Thoracic aorta (tissue), 2 donors: ENCODE measurements at places on chromosomes 7 and 10. TPM values are rescaled to one million over a fixed set of nuclear protein-coding genes. Genes with fewer than 3 reads are reported as not detected.

- no peaks in the 10 kb centered on the region for H3K27me3 ChIP-seq
- H3K4me1 ChIP-seq = peaks cover 28% of the 10 kb centered on the region
- DNase-seq = no peak
- no peaks in the 10 kb centered on the region for H3K36me3 ChIP-seq
- H3K27ac ChIP-seq = no peak overlapping the region
Observed at GRCh38 chr10:102945962-102946361, 27.9 kb downstream of the CNNM2 start.

GRCh38 chr7:24732646-24733413, 24.4 kb downstream of the GSDME start:
- DNase-seq = no peak
- H3K4me1 ChIP-seq = peaks cover 30% of the 10 kb centered on the region
- no peaks in the 10 kb centered on the region for H3K36me3 ChIP-seq

Gene MINDY4
- total RNA-seq = 44.0 TPM

GRCh38 chr7:8325067-8325466, 63.1 kb upstream of the ICA1 start:
- DNase-seq = no peak
- H3K4me1 ChIP-seq = no peaks in the 10 kb centered on the region
- no peaks in the 10 kb centered on the region for H3K36me3 ChIP-seq

- peak overlapping the region; percentile 78 for H3K4me3 ChIP-seq
- H3K27me3 ChIP-seq = peaks cover 4% of the 10 kb centered on the region
- DNase-seq = peak; percentile 54
- H3K36me3 ChIP-seq = no peaks in the 10 kb centered on the region
Observed at GRCh38 chr7:27160546-27161213, 4.2 kb upstream of the HOXA7 start.

- no peaks in the 10 kb centered on the region for H3K36me3 ChIP-seq
- no peak for DNase-seq
- H3K27me3 ChIP-seq = no peaks in the 10 kb centered on the region
- no peak overlapping the region for H3K27ac ChIP-seq
- no peak overlapping the region for H3K4me3 ChIP-seq
- no peaks in the 10 kb centered on the region for H3K4me1 ChIP-seq
Observed at GRCh38 chr10:100319707-100320402, 10.2 kb downstream of the PKD2L1 start.

DNA sequence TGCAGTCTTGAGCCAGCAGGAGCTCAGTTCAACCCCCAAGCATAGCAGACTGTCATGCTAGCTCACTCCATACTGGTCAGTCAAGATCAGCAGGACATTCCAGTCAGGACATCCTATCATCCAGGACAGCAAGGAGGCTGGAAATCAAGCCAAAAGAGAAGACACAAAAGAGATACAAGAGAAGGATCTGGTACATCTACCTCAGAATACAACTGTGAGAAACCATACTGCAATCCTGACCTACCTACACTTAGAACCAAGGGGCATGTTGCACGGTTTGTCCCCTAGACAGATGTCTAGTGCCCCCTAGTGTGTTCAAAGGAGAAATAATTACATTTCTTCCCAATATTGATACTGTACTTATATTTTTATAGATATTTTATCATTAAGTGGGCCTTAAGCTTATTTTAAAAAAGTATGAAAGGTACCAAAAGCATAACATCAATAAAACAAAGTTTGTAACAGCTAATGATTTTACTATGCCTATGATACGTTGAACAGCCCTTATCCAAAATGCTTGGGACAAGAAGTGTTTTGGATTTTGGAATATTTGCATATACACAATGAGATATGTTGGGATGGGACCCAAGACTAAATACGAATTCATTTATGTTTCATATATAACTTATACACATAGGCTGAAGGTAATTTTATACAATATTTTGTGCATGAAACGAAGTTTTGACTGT, 26.7 kb downstream of the ERCC6 start:
- no peak for DNase-seq
- peaks cover 4% of the 10 kb centered on the region for H3K4me1 ChIP-seq
- no peak overlapping the region for H3K4me3 ChIP-seq
- no peaks in the 10 kb centered on the region for H3K27me3 ChIP-seq
- no peak overlapping the region for H3K27ac ChIP-seq

DNA sequence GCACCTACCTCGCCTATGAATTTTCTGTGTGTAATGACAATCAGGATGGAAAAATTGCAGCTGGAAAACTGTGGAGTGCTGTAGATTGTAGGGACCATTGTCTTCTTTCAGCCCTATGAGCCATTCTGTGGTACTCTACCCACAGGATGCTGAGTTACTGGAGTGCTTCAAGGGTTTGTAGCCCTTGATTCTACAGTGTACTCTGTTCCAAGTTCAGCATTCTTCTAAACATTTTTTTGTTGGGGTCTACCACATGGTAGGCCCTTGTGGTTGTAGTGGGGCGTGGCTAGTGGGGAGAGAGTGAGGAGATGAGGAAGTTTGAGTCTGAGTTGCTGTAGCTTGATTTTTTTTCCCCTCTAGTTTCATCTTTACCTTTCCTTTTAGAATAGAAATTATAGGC, 33.5 kb downstream of the REEP3 start:
- H3K27ac ChIP-seq = peak overlapping the region; percentile 57
- H3K4me1 ChIP-seq = peaks cover 19% of the 10 kb centered on the region
- no peak for DNase-seq
- H3K27me3 ChIP-seq = no peaks in the 10 kb centered on the region
- H3K4me3 ChIP-seq = no peak overlapping the region
- H3K36me3 ChIP-seq = no peaks in the 10 kb centered on the region

DNA sequence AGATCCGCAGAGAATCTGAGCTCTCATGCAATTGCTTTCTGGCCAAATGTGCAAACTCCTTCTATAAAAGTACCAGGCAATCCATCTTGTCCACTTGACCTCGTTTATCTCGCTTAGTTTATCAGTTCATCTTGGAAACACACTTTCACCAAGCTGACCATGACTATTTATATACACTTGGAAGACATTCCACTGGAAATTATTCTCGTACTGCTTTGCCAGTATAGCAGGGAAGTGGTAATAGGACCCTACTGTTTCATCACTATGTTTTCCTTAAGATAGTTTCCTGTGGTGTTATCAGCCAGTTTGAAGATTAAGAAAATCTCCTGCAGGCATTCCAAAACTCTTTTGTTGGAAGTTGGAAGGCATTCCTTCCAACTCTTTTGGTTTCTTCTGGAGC, 115.3 kb upstream of the FAM171A1 start:
- peak overlapping the region; percentile 8 for H3K4me3 ChIP-seq
- H3K4me1 ChIP-seq = peaks cover 70% of the 10 kb centered on the region
- H3K36me3 ChIP-seq = no peaks in the 10 kb centered on the region
- no peaks in the 10 kb centered on the region for H3K27me3 ChIP-seq
- peak overlapping the region; percentile 95 for H3K27ac ChIP-seq
- DNase-seq = no peak

Gene ZNF722
- total RNA-seq = not detected

DNA sequence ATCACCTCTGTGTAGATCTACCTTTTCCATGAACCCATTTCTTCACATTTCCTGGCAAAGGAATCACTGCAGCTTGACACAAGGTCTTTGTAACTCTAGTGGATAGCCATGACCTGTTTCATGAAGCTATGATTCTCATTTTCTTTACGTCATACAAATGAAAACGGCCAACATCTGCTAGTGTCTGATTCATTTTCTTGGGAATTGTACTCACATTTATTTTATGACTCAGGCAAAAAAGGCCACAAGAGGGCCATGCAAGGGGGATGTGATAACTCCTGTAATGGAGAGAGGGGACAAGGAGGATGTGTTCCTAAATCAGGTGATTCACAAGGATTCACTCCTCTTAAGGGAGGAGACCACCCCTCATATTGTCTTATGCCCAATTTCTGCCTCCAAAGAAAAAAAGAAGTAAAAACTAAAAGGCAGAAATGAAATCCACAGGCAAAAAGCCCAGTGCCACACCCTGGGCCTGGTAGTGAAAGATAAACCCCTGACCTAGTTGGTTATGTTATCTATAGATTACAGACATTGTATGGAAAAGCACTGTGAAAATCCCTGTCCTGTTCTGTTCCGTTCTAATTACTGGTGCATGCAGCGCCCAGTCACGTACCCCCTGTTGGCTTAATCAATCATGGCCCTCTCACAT, 249.9 kb downstream of the IPMK start:
- H3K4me3 ChIP-seq = no peak overlapping the region
- no peaks in the 10 kb centered on the region for H3K27me3 ChIP-seq
- DNase-seq = no peak
- no peaks in the 10 kb centered on the region for H3K36me3 ChIP-seq
- H3K4me1 ChIP-seq = no peaks in the 10 kb centered on the region
- H3K27ac ChIP-seq = no peak overlapping the region

DNA sequence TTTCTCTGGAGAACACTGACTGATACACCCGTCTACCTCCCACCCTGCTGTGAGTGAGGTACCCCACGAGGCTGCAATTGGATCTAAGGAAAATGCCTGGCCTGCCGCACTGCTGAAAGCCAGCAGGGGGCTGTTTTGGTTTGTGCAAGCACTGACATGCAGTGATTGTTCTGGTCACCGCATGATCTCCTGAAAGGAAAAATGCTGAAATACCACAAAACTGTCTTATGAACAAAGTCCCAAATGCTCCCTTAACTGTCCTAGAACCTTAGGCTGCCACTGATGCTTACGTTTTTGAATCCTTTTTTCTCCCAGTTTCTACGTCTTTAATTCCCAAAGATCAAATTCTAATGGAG, 132.7 kb downstream of the JCAD start:
- no peak overlapping the region for H3K4me3 ChIP-seq
- no peaks in the 10 kb centered on the region for H3K27me3 ChIP-seq
- no peaks in the 10 kb centered on the region for H3K36me3 ChIP-seq
- H3K27ac ChIP-seq = no peak overlapping the region
- peaks cover 14% of the 10 kb centered on the region for H3K4me1 ChIP-seq

DNA sequence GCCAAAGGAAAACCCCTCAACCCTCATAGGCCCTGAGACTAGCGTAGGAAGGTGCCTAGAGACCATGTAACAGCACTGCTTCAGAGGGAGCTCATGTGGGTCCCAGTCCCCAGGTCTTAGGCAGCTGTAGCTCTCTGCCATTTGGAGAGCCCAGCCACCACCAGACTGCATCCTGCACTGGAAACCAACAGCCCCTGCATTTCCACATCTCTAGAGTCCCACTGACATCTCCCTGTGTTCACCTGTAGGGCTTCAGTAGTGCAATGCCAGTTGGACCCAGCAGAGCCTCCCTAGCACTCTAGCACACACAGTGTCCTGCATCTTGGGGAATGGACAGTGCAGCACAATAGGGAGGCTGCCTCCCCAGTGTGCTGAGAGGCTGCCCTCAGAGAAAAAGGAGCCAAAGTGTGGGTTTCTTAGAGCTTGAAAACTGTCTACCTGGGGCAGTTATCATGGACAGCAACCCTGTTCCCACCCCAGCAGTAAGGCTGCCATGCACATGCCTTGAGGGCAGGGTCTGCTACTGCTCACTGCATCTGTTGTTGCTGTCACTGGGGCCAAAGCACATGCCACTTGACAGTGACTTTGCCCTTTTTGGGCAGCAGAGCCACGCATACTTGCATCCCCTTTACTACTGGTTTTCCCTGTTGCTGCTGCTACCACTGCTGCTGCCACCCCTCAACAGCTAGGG, 46.7 kb upstream of the ANTXRL start:
- H3K4me1 ChIP-seq = no peaks in the 10 kb centered on the region
- no peak for DNase-seq
- no peak overlapping the region for H3K4me3 ChIP-seq
- H3K27ac ChIP-seq = no peak overlapping the region

DNA sequence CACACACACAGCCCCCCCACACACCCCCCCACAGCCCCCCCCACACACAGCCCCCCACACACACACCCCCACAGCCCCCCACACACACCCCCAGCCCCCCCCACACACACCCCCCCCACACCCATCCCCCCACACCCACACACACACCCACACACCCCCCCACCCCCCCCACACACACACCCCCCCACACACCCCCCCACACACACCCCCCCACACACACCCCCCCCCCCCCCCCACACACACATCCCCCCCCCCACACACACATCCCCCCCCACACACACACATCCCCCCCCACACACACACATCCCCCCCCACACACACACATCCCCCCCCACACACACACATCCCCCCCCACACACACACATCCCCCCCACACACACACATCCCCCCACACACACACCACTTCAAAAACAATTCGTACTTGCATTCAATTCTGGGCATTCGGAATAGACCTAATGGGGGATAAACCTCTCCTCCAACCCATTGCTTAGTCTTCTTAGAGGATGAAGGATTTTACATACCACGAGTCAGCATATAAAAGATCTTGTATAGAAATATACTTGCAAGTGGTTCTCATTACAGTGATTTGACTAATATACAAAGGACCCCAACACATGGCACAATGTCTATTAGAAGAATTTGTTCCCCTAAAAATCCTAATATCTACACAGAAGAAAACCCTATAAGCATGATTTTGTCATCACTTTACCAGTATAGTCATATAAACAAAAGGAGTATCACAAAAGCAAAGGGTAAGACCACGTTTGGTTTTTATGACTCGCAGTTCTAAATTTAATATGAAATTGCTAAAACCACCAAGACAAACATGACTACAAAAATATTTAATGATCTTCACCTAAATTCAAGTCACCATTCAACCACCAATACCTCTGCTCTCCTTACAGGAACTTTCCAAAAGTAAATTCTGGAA, 80.9 kb downstream of the DIP2C start:
- DNase-seq = no peak
- no peaks in the 10 kb centered on the region for H3K36me3 ChIP-seq
- peaks cover 43% of the 10 kb centered on the region for H3K4me1 ChIP-seq
- no peak overlapping the region for H3K4me3 ChIP-seq
- no peaks in the 10 kb centered on the region for H3K27me3 ChIP-seq
